ENCODE measurements at places on chromosomes 5 and 9.
A peak's percentile ranks its signal among the peaks of the same experiment; 100 is the strongest.

GRCh38 chr9:79236466-79236865, 335.3 kb upstream of the TLE4 start:
- DNase-seq = no peak

DNA sequence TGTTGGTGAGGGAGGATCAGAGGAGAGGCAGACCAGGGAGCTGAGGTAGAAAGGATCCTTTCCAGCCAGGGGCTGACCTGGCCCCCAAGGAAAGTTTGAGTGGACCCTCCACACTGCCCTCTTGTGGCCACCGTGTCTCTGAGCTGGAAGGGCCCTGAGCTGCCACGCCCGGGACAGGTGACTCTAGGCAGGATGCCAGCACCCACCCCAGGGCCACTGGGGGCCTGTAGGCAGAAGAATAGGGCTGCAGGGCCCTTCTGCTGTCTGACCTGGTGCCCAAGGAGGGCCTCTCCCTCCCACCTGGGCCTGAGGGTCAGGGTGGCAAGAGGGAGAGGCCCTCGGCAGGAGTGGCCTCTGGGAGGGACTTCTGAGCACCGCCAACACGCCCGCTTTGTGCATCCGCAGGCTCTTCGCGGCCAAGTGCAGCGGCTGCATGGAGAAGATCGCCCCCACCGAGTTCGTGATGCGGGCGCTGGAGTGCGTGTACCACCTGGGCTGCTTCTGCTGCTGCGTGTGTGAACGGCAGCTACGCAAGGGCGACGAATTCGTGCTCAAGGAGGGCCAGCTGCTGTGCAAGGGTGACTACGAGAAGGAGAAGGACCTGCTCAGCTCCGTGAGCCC, 76.8 kb downstream of the LMX1B start:
- DNase-seq = peak; percentile 37

GRCh38 chr9:105291422-105291859, 47.0 kb downstream of the SLC44A1 start:
- no peak for DNase-seq

DNA sequence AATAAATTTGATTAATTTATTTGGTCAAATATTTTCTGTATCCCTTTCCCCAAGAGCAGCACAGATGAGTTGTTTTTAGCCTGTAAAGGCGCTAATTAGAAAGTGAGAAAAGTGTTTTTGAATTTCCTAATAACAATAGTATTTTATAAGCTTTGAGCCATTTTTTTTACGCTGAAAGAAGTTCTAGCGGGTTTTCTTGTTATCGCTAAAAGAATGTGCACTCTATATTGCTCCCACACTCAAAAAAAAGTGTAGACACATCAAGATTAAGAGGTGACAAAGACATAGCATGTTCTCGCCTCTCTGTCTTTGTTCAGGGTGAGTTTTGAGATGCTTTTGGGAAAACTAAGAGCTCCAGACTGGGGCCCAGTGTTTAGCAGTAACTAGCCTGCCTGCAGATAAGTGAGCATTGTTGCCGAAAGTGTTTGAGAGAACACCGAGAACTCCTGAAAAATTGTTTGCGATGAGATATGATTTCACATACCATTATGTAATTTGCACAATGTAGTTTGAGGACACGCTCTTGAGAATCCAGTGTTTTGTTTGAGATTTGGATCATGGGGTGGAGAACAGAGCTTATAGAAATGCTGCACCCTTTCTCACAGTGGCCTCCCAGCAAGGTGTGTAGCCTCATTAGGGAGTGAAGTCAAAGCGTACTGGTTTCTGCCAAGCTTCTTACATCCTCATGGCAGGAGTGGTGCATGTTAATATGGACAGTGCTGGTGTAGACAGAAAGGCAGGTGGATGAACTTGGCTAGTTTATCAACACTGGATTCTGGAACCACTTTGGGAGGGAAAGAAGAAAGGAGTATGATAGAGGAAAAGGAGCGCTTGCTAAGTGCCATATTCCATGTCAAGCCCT, 1.5 kb downstream of the F2R start:
- no peak for DNase-seq

- DNase-seq = peak; percentile 6
Observed at GRCh38 chr5:19880859-19881436, 107.1 kb downstream of the CDH18 start.

DNA sequence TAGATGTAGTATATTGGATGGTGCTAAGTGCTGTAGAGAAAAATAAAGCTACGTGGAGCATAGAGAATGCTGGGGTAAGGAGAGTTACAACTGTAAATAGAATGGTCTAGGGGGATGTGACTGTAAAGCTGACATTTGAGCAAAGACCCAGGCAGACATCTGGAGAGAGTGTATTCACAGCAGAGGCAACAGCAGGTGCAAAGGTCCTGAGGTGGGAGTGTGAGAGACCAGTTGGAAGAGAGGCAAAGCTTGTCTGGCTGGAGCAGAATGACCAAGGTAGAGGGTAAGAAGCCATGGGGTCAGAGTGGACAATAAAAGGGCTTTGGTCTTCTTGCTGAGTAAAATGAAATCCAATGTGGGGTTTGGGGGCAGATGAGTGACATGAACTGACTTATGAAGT, 92.9 kb upstream of the IQGAP2 start:
- DNase-seq = no peak

DNA sequence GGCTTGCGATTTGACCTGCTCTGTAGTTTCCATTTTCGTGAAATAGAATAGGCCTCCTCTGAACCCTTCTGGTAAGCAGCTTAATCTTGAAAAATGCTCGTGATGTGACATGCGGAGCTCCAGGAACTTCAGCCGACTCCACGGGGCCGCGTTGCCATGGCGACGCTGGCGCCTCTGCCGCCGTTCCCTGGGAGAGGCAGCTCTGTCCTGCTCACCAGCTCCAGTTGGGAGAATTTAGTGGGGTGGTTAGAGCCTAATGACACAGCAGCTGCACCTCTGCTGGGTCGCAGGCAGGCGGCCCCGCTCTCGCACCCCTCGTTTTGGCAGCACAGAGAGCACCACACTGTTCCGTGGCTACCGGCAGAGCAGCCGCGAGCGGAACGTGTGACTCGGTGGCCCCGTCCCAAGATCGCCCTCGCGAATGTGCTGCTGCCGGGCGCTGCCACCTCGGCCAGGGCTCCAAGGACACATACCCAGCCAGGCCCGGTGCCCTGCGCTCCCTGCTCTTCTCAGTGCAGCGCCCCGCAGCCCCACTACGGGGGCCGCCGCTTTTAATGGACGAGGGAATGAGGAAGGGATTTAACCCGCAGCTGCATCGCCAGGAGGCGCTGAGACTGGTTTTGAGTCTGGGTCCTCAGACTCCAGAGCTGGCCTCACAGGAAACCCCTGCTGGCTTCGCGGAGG, 131.2 kb upstream of the LMX1B start:
- DNase-seq = no peak

DNA sequence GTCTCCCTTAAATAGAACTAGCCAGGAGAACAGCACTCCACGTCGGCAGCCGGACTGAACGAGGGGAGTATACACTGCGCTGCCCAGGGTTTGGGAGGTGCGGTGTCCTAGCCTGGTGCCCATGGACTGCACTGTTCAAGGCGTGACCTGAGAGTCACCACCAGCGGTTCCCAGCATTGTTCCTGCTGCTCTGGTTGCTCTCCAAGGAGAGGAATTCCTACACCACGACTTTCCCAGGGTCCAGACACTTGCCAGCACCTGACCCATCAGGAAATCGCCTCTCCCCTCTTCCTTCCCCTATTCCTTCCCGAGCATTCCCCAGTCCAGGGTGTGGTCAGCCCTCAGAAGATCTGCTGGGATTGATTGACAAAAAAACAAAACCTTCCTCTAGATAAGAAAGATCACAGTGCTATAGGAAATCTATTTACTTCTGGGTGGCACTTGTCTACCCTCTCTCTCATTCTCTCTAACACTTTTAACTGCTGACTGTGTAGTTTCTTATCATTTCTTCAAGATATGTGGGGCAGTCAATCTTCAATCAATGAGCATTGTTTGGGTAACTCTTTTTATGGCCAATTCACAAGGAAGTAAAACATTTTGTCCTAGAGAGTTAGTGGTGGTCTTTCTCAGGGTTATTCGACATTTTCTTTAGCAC, 297.8 kb upstream of the ACTBL2 start:
- no peak for DNase-seq

Data from SW480 (cell line).